ENCODE measurements at places on chromosomes 2 and 18.

DNA sequence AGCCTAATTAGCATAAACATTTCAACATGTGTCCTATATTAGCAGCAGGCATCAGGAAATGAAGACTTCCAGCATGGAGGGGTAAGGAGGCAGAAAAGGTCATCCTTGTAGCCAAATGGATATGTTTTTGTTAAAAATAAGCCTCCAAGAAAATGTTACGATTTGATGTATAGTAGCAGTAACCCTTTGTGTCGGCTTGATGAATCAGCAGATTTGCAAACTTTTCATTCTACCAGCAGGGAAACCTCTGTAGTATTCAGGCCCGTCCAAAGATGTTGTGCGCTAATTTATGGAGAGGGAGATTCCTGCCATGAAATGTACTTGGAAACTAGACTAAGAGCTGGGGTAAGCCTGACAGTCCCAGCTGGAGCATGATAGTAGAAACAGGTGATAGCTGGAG is 780.8 kb upstream of the KLHL29 start:
- no peak for DNase-seq

DNA sequence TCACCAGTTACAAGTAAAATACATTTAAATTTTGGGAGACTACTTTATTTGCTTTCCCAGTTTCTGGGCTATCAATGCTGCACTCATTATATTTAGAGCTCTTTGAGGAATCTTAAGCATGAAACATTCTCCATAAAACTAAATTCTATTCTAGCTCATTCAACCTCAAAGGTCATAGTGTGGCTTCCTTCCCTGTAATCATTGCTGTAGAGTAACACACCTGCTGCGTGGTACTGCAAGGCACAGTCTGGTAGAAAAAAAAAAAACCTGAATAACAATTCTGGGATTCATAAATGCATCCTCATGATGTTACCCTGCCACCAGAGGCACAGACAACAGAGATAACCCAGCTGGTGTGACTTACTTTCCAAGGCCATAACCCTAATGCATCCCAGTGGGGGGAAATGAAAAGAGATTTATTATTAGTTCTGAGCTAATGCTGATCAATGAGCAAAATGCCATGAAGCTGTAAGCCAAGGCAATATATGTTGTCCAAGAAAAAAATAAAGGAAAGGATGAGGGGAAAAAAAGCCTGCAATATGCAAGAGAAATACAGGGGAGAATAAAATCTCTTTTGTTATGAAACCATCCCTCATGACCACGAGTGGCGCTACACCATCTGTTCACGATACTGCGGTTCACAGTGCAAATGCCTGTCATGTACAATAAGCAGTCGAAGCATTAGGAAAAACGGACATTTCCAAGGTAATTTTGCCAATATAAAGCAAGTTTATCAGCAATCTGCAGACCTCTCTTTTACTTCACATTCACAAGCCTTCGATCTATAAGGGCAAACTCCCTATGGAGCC is 1481.6 kb upstream of the PIK3C3 start:
- DNase-seq = no peak

DNA sequence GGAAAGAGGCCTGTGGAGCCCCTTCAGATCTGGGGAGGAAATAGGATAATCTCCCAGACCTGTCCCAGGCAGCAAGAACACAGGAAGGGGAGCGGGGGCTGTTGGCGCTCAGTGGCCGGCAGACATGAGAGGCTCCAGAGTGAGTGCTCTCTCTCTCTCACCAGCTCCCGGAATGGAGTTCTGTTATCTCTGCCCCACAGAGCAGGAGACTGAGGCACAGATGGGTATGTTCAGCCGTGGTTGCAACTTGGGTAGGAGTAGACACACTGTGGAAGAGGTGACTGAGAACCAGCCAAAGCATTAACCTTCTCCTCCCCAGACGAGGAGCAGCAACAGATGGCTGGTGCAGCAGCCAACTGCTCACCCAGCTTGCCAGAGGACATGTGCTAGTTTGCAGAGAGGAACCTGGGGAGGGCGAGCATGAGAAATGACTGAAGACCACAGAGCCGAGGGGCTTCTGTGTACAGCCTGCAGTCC is 82.0 kb downstream of the NRP2 start:
- DNase-seq = no peak

GRCh38 chr2:83943265-83943664 is 515.8 kb downstream of the SUCLG1 start:
- DNase-seq = no peak

GRCh38 chr2:238286095-238286494 is 2.3 kb downstream of the PER2 start:
- DNase-seq = no peak

- no peak for DNase-seq
Observed at GRCh38 chr2:128735296-128735960, 416.8 kb upstream of the HS6ST1 start.

GRCh38 chr18:7470101-7470500 is 97.0 kb upstream of the PTPRM start:
- no peak for DNase-seq

- DNase-seq = peak; percentile 87
Observed at GRCh38 chr2:11829324-11829946, 83.0 kb downstream of the LPIN1 start.

DNA sequence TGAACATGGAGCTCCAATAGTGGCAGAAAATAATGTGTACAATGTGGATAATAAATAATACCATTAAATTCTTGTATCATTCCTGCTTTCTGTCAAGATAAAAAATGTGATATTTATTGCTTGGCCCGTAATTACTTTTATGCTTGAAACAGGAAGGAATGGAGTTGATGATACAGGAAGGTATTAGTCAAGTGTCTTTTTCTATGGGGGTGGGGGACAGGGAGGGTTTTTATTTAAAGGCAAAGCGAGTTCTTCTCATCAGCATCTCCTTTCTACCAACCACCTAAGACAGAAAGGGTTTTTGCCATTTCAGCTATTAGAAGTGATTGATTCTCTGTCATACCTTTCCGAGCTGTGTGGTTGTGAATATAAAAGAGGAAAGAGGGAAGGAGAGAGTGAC is 135.3 kb downstream of the DCC start:
- no peak for DNase-seq

GRCh38 chr18:35137632-35138031 is 96.4 kb downstream of the MAPRE2 start:
- no peak for DNase-seq

DNA sequence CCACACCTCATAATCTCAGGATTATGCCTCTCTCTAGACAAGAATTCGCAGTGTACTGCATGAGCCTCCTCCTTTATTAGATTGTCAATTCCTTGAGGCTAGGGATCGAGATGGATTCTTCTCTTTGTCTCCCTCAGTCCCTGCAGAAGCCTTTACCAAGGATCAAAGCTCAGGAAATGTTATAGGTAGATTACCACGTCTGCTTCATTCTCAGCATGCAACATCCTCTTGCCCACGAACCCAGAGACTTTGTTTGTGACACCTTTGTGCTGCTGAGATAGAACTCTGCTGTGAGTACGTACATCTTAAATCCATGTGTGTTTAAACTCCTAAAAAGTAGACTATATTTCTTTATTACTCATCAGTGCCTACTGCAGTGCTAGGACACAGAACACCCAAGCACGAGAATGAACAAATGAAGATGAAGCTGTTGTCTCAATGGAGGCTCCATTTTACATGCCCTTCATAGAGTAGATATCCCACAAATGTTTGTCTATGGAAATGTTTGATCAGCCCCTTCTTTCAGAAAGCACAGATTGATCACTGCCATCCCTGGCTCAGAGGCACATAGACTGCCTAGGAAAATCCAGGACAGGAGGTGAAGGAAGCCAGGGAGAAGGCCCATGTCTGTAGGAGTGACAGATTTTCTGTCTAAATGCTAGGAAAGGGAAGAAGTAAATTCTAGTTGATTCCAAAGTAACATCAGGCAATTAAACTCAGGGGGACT is 98.8 kb upstream of the KLHL29 start:
- DNase-seq = no peak

GRCh38 chr2:64675860-64676259 is 22.1 kb upstream of the SERTAD2 start:
- peak; percentile 84 for DNase-seq

- no peak for DNase-seq
Observed at GRCh38 chr18:36302676-36303075, 5.2 kb downstream of the FHOD3 start.

- DNase-seq = no peak
Observed at GRCh38 chr2:126534478-126534877, 121.5 kb upstream of the GYPC start.

GRCh38 chr2:45748239-45748638 is 96.8 kb downstream of the PRKCE start:
- no peak for DNase-seq

- no peak for DNase-seq
Observed at GRCh38 chr18:34921226-34921625, 120.0 kb upstream of the MAPRE2 start.

GRCh38 chr18:42365591-42365990 is 410.6 kb downstream of the PIK3C3 start:
- no peak for DNase-seq

GRCh38 chr2:185477452-185477851 is 261.2 kb upstream of the FSIP2 start:
- DNase-seq = no peak

DNA sequence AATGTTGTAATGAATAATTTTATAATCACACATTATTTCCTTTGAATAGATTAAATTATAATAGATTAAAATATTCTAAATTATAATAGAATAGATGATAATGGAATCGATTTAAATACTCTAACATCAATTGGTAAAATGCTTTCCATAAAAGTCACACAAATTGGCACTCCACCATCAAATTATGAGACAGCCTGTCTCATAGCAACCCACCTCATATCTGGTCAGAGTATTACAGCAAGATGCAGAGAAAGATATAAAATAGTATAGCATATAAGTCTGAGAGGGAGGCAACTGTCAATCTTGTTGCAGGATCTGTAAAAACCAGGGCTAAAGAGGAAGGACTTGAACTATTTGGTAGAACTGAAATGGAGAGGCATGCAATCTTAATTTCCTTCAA is 98.4 kb upstream of the NCKAP5 start:
- DNase-seq = no peak

GRCh38 chr2:165074323-165074722 is 119.0 kb upstream of the SLC38A11 start:
- no peak for DNase-seq

DNA sequence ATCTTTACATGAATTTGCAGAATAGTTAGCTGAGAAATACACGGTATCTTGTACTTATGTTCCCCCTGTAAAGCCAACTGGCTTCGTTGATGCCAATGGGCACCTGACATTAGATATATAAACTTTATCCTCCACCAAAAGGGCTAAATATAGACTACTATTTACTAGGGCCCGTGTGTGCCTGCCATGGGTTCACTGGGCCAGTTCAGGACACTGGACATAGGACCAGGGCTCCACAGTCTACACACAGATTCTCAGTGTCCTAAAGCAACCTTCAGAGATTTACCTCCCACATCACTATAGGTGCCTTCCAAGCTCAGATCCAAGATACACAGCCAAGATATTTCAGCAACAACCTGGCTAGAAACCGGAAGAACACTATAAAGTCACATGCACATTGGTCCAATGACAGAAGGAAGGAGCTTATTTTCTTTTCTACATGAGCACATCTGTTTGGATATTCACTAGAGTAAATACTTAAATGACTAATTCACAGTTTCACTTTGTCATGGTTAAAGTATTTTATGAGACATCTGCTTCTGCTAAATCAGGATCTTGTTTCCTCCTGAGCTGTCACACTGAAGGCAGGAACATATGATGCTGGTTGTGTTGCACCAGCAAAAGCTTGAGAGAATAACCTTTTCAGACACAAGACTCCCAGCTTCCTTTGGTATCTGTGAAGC is 95.1 kb downstream of the MYO5B start:
- no peak for DNase-seq

DNA sequence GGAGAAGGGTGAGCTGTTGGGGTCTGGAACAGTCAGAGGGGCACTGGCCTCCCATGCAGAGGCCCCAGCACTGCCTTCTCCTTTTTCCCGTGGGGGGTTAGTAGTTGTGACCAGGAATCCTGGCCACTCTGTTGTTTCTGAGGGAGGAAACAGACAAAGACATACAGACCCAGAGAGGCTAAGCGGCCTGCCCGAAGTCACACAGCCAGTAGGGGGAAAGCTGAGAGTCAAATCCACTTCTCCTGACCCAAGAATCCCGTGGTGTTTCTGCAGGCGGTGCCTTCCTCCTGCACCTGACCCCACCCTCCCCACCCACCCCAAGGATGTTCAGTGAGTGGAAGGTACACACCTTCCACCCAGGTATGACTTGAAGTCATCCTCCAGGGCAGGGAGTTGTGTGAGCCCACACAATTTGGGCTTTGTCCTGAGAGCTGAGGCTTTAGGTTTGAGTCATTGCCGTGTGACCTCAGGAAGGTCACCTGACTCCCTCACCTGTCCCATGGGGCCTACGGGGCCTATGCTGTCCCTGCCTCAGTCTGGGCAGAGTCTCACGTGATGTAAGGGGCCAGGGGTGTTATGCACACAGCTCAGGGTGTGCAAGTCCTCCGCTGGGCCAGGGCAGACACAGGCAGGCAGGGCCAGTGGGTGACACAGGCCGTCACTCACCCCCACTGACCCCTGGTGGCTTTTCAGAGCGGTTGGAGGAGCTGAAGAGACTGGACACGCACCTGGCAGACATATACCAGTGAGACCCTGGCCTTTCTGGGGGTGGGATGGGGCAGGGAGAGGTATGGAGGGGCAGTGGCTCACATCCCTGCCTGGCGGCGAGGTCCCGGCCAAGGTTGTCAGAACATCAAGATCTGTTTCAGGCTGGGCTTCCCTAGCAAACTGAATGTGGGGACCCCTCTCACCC is 5.0 kb downstream of the NT5DC4 start:
- no peak for DNase-seq

DNA sequence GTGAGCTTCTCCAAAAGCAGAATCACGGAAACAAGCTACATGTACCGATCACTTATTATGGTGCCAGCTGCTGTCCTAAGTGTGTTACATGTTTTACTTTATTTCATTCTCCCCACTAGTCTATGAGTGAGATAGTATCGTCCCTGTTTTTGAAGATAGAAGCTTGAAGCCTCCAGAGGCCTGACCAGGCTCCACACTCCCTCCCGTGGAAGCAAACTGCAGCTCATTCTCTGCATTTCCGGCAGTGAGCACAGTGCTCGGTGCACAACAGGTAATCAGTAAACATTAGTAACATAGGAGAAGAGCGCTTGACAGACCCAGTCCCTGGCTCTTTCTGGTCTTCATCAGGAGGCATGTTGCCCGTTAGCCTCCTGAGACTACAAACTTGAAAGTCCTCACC is 72.9 kb downstream of the ZBTB7C start:
- no peak for DNase-seq

DNA sequence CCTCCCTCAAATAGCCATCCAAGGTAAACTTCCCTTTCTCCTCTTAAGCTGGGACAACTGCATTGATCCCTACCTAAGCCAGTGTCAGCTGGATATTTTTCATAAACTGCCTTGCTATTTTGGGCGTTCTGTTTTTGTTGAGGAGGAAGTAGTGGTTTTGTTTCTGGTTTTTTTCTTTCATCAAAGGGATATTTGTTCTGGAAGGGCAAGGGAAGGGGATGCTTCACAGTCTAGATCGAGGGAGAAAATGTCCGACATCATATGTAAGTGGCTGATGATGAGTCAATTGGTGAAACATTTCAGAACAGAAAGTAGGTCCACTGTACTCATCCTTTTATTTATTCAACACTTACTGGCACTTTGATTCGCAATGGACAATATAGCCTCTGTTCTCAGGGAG is 31.0 kb downstream of the TANC1 start:
- no peak for DNase-seq

Measured in activated effector memory CD4-positive, alpha-beta T cell treated with anti-CD3 and anti-CD28 coated beads, Interleukin-2, amount 50 U/mL, for 16 hours (primary cell).